ENCODE measurements at places on chromosomes 12 and 14.

- DNase-seq, result no peak
These were observed 44.6 kb downstream of the A2ML1 start for GRCh38 chr12:8867009-8867408.

DNA sequence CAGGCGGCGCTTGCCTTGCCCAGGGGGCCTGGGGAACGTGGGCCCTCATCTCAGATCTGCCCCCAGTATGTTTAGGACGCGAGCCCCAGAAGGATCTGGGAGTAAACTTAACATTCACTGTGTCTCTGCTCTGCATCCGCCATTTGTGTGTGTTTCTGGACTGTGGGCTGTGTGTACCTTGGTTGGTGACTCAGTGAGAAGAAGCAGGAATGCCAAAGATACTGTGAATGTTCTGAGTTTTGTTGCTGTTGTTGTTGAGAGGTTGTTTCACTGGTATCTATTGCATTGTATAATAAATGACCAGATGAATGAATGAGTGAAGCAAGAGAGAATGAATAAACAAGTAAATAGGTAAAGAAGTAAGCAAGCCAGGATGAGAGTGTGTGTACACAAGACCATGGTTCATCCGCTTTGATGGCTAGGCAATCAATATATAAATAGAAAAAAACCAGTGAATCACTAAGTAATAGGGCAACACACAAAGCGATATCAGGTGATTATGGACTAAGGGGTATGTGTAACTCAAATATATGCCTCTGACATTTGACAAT is 20.5 kb downstream of the MEG3 start:
- DNase-seq, result no peak

GRCh38 chr12:57175428-57176138 is 28.2 kb upstream of the LRP1-AS start:
- DNase-seq, result peak; percentile 70

- DNase-seq, result no peak
These were observed 6.5 kb downstream of the WNT5B start for GRCh38 chr12:1635301-1636095.

- no peak for DNase-seq
These were observed 41.8 kb downstream of the ATP6V1D start for GRCh38 chr14:67317822-67318221.

DNA sequence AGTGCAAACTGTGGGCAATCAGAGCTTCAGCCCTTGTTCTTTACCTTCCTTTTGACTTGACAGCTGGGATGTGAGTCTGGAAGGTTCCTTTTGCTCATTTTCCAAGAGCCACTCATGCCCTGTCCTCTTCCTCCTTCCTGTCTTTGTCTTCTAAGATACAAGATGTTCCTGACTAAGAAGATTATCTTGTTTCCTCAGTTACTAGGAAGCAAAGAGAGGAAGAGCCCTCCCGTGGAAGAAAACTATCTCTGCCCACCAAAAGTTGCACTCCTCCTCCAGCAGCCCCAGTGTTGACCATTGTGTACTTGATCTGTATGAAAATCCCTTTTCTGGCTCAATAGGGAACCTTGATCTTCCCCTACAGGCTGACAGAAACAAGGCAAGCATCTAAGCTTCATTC is 138.0 kb downstream of the C12orf75 start:
- DNase-seq, result no peak

Measured in hematopoietic multipotent progenitor cell treated with erythropoietin and hydrocortisone succinate and interleukin-3 and kit ligand, for 8 days (in vitro differentiated cells).